ENCODE measurements at places on chromosomes 2 and 18. TPM values are rescaled to one million over a fixed set of nuclear protein-coding genes. Genes with fewer than 3 reads are reported as not detected.
A peak's percentile ranks its signal among the peaks of the same experiment; 100 is the strongest.

GRCh38 chr2:86453836-86454235 is 12.7 kb downstream of the KDM3A start:
- DNase-seq: peak; percentile 63

DNA sequence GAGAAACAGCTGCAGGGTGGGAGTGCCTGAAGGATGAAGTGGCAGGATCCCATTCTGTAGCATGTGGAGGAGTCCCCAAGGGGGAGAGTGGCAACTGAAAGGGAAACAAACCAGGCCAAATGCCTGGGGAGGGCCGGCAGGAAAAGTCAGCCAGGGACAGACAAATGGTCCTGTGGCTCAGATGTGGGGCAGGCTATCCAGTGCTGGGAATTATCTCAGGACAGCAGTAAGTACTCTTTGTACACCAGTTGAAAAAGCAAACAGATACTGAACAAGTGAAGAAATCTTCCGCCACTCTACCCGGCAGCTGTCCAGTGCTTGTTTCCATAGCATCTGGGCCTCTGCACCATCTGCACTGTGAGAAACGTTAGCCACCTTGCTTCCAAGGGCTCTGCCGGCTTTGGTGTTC is 408.9 kb downstream of the LRATD1 start:
- no peak for DNase-seq

- DNase-seq: no peak
These were observed 131.1 kb upstream of the FAM98A start for GRCh38 chr2:33730193-33730592.

GRCh38 chr18:72181241-72181764 is 362.8 kb downstream of the CBLN2 start:
- no peak for DNase-seq

- peak; percentile 78 for DNase-seq
These were observed 113.7 kb upstream of the MAP4K3 start for GRCh38 chr2:39550701-39551285.

DNA sequence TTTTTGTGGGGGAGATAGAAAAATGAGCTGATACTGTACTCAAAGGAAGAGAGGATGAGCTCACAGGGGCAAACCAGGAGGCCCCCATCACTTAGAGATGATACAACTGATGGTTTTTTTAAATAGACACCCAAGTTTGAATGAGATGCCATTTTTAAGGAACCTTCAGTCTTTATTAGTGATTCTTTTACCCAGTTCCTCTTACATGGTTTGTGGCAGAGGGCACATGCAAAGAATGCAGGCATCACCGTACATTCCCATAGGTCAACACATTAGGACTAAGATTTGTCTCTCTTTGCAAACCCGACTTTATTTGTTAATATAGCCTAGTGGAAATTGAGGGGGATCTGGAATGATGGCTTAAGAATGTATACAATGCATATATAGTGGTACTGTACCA is 250.9 kb downstream of the ASXL3 start:
- no peak for DNase-seq

DNA sequence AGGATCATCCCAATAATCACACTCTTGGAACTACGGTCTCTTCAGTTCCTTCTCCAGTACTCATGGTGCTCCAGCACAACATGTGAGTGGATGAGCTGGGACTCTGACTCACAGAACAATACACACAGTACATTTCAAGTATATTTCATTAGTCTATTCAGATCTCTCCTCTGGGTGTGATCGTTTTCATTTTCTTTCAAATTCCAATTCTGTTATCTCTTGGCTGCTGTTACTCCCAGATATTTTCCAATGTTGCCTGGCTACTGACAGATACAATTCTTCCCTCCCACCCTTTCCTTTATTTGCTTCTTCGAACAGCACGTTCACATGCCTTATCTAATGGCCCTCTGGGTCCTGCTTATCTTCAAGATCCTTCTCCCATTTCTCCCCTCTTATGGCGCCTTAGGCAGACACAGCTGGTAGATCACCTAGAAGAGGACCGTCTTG is 216.0 kb downstream of the ACKR3 start:
- DNase-seq: peak; percentile 22

GRCh38 chr2:109554758-109555157 is 59.0 kb downstream of the SEPTIN10 start:
- no peak for DNase-seq

DNA sequence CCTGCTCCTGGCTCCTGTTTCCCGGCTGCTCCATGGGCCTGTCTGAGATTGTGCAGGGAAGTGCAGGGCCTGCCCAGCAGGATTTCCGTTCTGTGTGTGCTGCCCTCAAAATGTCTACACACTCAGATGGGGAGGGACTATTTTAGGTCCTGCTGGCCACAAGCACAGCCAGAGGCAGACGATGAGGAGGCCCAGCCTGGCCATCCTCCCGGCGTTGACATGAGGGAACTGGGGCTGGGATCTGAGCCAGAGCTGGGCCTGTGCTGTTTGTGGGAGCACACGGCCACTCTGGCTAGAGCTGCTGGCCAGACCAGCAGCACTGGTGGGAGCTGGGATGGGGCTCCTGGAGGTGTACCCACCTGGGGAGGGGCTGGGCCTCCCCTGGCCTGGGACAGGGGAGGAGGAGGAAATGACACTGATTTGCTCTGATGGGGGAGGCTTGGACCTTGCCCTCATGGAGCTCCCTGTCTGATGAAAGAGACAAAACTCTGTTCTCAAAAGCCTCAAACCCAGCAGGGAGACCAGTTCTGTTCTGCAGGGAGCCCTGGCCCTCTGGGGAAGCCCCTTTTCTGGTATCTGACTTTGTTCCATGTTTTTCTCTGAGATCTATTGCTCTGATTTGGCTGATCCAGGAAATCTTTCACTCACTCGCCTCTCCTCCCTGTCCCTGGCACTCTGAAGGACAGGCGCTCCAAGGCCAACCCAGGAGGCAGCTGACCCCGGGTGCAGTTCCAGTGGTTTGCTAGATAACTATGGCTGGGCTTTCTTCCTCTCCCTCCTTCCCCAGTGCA is 161.8 kb downstream of the DYSF start:
- DNase-seq: peak; percentile 58

DNA sequence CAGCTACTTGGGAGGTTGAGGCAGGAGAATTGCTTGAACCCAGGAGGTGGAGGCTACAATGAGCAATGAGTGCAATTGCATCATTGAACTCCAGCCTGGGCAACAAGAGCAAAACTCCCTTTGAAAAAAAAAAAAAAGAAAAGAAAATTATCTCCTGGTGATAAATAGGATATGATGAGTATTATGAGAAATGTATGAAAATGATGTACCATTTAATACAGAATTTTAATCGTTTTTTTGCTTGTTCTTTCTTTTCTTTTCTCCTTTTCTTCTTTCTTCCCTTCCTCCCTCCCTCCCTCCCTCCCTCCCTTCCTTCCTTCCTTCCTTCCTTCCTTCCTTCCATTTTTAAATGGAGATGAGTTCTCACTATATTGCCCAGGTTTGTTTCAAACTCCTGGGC is 40.4 kb downstream of the TTC27 start:
- no peak for DNase-seq

DNA sequence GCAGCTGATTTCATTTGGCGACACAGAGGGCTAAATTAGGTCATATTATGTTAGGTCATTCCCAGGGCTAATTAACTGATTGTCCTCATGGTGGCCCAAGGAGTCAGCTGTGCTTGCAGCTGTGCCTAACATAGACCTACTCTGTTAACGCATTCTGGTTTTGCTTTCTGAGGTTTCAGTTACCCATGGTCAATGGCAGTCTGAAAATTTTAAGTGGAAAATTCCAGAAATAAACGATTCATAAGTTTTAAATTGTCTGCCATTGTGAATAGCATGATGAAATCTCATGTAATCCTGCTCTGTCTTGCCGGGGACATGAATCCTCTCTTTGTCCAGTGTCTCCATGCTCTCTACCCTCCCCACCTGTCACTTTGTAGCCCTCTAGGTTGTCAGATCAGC is 168.7 kb downstream of the KCNS3 start:
- no peak for DNase-seq

- no peak for DNase-seq
These were observed 268.3 kb downstream of the DYSF start for GRCh38 chr2:71721669-71722068.

DNA sequence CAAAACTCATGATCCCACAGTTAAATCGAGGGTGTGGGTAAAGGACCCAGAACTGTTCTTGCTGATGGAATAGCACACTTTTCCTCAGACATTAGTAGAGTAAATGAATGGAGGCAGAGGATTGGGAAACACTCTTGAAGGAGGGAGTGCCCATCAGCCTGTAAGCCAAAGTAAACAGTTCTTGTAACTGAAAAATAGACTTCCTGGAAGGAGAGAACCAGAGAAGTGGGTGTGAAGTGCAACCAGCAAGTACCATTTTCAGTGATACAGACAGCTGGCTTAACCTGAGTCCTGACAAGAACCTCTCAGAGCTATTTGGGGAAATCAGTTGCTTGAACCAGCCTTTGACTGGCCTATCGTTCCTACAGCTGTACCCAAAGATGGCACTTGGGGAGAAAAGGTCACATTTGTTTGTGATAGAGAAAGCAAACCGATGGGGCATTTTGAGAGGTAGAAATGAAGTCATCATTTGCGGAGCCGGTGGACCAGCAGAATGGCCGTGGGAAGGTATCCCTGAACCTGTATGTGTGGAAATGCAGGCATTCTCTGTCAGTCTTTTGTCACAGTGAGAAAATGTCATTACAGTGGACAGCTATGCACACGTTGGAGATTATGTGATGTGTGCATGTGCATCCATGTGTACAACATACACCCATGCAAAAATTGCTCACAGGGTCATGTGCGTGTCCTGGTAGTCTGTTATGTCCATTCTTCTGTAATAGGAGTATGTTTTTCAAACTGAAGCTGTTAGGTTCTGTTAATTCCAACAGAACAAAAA is 17.8 kb downstream of the CRIM1 start:
- DNase-seq: no peak

DNA sequence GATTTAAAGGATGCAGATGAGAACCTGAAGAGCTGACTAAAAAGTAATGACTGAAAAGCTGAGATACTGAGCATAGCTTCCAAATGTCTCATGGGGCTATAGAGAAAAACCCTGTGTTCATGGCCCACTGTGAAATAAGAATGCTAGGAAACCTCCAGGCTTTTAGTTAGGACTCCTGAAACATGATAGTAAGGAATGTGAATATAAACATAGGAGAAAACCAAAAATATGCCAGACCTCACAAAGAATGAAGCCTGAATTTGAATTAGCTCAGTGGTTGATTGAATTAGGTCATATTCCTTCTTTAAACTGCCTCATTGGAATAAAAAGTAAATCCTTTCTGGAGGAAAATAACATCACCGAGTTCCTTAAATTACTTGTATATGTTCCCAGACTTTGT is 194.5 kb upstream of the NXPH2 start:
- no peak for DNase-seq

- DNase-seq: no peak
These were observed 21.6 kb upstream of the AGFG1 start for GRCh38 chr2:227450311-227450841.

DNA sequence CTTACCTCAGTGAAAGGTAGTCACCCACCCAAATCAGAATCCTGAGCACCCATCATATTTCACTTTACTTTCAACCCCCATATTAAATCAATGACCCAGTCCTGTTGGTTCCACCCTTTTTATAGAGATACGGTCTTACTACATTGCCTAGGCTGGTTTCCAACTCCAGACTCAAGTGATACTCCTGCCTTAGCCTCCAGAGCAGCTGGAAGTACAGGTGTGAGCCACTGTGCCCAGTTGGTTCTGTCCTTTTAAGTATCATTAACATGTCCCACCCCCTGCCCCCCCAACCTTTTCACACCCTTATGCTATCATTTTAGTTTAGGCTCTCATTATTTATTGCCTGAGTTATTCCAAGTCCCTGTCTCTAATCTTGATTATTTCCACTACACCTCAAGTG is 28.7 kb downstream of the MSH6 start:
- DNase-seq: no peak

The NT5C1B gene
- polyA plus RNA-seq: not detected

The IL1RL1 gene
- polyA plus RNA-seq: 32.2 TPM
